ENCODE measurements at places on chromosomes 3 and 15. TPM values are rescaled to one million over a fixed set of nuclear protein-coding genes. Genes with fewer than 3 reads are reported as not detected.

DNA sequence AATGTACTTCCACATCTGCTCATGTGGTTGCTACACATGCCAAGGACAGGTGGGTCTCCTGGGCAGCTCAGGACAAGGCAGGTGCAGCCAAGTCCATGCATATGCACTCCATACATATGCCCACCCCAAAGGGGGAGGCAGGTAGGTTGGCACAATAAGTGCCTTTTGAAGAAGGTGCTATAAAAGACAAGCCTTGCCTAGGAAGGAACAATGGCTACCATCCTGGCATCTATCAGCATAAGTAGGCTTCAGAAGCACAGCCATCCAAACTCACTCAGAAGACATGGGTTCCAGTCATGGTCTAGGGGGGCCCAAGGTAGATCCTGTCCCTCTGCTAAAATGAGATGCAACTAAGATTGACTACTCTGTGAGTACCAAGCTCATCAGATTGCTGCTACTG, 34.6 kb downstream of the NBEAL2 start:
- no peaks in the 10 kb centered on the region for H3K27me3 ChIP-seq
- no peak for DNase-seq
- no peaks in the 10 kb centered on the region for H3K4me1 ChIP-seq
- H3K36me3 ChIP-seq = no peaks in the 10 kb centered on the region

DNA sequence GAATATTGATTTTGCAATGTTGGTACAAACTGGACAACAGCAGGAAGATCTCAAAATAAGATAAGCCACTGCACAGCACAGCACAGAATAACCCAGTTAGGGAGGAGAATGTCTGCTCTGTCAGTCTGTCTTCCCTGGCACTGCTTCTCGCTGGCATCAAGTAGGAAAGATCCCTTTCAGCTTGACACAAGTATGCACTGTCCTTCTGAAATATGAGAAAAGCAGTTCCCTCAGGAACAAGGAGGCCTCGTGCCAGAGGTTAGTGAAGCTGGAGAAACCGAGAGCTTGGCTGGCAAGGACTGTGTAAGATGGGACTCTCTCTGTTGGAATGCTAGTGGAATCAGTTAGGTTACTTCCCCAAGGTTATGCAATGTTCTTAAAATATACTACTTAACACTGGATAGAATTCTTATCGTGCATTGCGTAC, 59.1 kb downstream of the FMN1 start:
- no peaks in the 10 kb centered on the region for H3K27me3 ChIP-seq
- no peak for DNase-seq
- no peak overlapping the region for H3K4me3 ChIP-seq
- no peak overlapping the region for H3K27ac ChIP-seq
- H3K4me1 ChIP-seq = no peaks in the 10 kb centered on the region

- H3K27ac ChIP-seq = no peak overlapping the region
- no peak overlapping the region for H3K4me3 ChIP-seq
- peaks cover 9% of the 10 kb centered on the region for H3K27me3 ChIP-seq
- H3K36me3 ChIP-seq = no peaks in the 10 kb centered on the region
- DNase-seq = no peak
- peaks cover 3% of the 10 kb centered on the region for H3K4me1 ChIP-seq
Observed at GRCh38 chr15:34759347-34759746, 4.5 kb upstream of the GJD2 start.

FSTL1 gene
- total RNA-seq = 479 TPM

ZPLD1 gene
- not detected for total RNA-seq

PLA1A gene
- not detected for total RNA-seq

Measured in uterus (tissue), 4 donors.